Mammary microvascular endothelial cell (primary cell): ENCODE measurements at places on chromosomes 2 and 18. TPM values are rescaled to one million over a fixed set of nuclear protein-coding genes. Genes with fewer than 3 reads are reported as not detected.

The TEKT4 gene
- total RNA-seq: not detected in 2 replicates

The APOB gene
- total RNA-seq: under 0.01 TPM in 2 replicates

The SNED1 gene
- total RNA-seq: 3.8 and 4.3 TPM in 2 replicates

The SERPINB3 gene
- not detected in 2 replicates for total RNA-seq

The GPD2 gene
- 39.7 and 46.2 TPM in 2 replicates for total RNA-seq

The GPR75 gene
- 0.27 and 0.94 TPM in 2 replicates for total RNA-seq

The EXOC6B gene
- total RNA-seq: 24.3 and 28.6 TPM in 2 replicates
